ENCODE measurements at places on chromosomes 12 and 14.

- no peak for DNase-seq
Measured at GRCh38 chr12:837548-837947, 85.2 kb downstream of the WNK1 start.

DNA sequence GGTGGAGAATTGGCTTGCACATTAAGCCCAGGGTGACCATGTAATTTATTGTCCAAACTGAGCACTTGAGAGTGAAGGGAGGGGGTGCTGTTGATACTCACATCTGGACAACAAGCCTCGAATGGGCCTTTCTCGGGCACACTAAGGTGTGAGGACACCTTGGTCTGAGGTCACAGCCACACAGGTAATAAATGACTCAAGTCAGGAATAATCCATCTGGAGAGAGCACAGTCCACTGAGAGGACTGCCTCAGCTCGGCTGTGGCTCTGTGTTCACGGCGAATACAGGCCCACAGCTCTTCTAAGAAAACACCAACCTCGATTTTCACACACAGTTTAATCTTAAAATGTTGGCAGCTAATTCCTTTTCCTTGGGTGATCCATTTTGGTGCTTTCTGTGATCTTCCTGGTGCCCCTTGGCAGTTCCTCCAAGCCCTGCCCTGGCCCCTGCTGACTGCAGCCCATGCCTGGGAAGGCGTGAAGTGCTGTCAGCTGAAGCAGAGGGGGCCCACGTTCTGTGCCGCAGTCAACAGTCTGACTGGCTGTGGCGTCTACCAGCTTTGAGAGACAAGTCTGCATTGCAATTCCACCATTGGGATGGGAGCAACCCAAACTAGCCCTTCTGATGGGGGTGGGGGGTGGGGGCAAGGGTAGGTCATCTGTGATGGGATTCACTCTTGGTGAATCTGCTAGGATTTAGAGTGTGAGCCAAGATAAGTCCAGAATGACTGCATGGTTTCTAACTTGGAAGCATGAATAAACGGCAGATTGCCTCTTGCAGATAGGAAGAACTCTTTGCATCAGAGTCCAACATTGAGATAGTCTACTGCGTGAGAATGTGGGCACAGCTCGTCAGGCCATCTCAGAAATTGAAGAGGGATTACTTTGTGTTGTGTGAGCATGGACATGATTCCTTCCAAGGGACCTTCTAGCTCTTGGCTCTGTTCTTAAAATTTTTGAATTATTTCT lies 42.8 kb downstream of the ZNF664 start:
- DNase-seq: no peak

DNA sequence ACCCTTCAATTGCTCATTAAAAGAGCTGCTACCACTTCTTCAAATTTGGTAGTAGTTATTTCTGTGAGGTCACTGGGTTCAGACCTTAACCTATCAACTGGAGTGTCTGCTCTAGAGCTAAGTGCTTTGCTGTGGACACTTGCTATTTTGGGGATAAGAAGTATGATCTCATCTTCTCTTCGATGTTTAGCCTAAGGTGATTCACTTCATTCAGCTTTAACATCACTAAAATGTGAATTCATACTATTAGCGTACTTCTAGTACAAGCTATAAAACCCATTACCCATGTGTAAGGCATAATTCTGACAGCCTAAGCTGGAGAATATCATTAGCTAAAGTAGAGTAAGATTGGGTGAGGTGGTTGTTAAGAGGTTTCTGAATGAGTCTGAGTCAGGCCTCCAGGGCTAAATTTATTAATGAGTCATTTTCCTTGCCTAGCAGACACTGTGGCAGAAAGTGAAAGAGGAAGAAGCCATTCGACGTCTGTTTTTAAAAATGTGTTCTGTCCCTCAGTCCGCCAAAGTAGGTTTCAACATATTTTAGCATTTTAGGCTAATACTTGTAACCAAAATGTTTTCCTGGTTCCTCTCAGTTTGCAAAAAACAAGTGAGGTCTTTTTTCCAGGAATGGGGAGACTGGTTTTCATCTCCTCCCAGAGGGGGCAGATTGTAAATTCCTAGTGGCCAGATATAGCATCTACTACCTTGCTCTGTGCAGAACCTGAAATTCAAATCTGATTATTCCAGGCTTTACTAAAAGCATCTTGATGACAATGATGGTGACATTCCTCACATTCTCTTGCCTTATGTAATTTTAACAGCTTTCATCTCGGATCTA lies 103.6 kb downstream of the SSPN start:
- no peak for DNase-seq

- DNase-seq: no peak
Measured at GRCh38 chr14:87131879-87132278, 861.1 kb downstream of the GALC start.

GRCh38 chr12:497501-498160 lies 37.9 kb downstream of the B4GALNT3 start:
- no peak for DNase-seq

DNA sequence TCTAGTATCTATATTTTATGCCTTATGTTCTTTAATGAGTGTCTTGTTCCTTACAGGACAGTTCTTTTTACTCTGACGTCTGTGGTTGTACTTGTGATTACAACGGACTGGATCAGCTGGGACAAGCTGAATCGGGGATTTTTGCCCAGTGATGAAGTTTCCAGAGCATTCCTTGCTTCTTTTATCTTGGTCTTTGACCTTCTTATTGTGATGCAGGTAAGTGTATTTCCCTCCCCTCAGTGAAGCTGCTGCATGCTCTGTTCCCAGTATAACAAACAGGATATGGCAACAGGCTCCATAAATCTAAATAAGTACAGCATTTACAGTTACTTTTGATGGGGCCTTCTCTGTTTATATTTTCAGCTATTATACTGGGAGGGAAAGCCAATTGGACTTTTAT lies 463.6 kb downstream of the TMEM117 start:
- no peak for DNase-seq

GRCh38 chr12:12645485-12645884 lies 33.8 kb downstream of the CREBL2 start:
- DNase-seq: no peak

DNA sequence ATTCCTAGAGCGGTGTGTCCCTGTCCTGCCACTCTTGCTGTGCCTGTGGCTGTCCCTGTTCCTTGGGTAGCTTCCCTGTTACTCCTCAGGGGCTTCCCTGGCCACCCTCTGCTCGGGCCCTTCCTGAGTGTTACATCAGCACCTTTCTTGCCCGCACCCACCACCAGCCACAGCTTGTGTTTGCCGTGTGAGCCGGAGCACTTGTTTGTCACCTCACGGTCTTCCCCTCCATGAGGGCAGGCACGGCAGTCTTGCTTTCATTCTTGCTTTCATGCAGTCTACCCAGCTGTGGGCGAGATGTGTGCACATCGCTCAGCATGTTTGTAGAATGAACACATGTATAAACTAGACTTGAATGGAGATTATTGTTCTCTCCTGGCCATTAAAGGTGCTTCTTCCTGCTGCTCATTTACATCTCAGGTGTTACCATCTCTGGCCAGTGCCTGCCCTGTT lies 42.0 kb downstream of the TRAF3 start:
- DNase-seq: peak; percentile 65

- no peak for DNase-seq
Measured at GRCh38 chr12:22687361-22688076, 62.5 kb downstream of the ETNK1 start.

- DNase-seq: no peak
Measured at GRCh38 chr12:84676787-84677186, 235.8 kb downstream of the SLC6A15 start.

DNA sequence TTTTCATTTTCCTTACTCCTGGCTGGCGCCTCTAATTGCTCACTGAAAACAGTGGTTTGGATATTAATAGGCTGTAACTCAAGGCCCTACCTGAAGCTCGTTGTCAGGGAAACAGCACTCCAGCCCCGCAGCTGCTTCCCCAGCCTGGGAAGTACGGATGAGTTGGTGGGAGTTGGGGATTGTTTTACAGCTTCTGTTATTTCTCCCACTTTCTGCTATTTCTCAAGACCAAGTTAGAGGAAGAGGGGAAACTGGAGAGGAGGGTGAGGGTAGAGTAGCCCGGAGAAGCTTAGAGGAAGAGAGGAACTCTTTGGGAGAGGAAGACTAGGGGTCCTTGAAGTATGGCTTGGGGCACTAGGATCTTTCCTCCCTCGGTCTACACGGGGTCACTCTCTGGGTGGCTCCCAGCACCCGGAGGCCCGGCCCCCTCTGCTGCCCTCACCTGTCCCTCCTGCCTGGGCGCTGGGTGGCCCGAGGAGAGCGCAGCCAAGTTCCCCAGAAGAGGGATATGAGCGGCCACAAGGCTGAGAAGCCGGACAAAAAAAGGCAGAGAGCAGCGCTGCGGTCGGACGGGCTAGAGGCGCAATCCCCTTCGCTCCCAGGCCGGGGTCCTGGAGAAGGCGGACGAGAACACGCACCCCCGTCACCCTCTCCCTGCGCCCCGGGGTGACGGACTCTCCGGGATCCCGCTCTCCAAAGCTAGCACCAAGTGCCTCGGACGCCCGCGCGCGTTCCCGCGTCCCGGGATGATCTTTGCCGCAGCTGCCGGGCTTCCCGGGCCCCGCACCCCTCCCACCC lies 671 bp downstream of the SPTB start:
- no peak for DNase-seq

DNA sequence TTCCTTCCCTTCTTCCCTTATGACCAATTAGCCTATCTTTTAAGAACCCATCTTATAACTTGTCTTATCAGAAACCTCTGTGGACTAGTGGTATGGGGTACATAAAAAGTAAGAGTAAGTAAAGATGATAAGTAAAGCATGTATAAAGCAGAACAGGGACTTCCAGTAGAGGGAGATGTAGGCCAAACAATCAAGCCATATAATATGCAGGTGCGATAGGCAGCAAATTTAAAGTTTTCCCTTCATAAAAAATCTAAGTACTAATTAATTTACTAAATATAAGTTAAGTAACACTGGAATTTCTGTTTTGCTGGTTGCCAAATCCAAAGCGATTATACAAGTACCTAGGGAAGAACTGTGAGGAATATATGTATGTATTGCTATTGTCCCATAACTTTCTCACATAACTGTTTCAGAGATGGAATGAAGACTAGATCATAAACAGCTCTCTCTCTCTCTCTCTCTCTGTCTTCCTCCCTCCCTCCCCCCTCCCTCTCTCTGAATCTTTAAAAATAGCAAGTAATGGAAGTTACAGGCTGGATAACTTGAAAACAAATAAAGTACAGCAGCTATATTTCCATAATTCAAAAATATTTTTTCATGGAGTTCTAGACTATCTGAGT lies 25.7 kb downstream of the METTL25 start:
- DNase-seq: no peak

GRCh38 chr12:50057000-50057841 lies at the start of gene ASIC1:
TSS of gene ASIC1 (plus strand) at chr12:50057596. CDS start at chr12:50058767, 1,171 bp downstream.
- peak; percentile 28 for DNase-seq

GRCh38 chr12:10142976-10143589 lies 13.1 kb upstream of the CLEC7A start:
- no peak for DNase-seq

- no peak for DNase-seq
Measured at GRCh38 chr12:68236421-68237059, 10.9 kb upstream of the IL26 start.

GRCh38 chr14:74846168-74846567 lies 29.8 kb downstream of the PROX2 start:
- DNase-seq: no peak
